ENCODE measurements at places on chromosomes 3 and 15. TPM values are rescaled to one million over a fixed set of nuclear protein-coding genes. Genes with fewer than 3 reads are reported as not detected.

The MCCC1 gene
- 50.6 TPM for polyA plus RNA-seq

GRCh38 chr3:192409201-192409837 lies 318.0 kb downstream of the FGF12 start:
- peak; percentile 77 for DNase-seq

GRCh38 chr3:107578091-107578490 lies 55.3 kb downstream of the BBX start:
- DNase-seq, result no peak

DNA sequence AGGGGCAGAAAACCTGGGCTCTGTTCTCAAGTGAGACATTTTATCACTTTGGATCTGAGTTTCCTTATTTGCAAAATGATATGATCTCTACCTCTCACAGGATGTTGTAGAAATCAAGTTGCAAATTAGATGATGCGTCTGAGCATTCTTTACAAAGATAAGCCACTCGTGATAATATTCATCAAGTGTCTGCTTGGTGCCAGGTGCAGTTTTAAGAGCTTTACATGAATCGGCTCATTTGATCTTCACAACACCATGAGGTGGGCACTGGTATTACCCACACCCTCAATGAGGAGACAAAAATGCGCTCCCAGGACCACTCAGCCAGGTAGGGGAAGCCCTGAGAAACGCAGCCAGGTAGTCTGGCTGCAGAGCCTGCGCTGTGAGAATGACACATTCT lies 59.1 kb upstream of the CA12 start:
- no peak for DNase-seq

GRCh38 chr15:57923750-57924149 lies 141.8 kb downstream of the ALDH1A2 start:
- no peak for DNase-seq

DNA sequence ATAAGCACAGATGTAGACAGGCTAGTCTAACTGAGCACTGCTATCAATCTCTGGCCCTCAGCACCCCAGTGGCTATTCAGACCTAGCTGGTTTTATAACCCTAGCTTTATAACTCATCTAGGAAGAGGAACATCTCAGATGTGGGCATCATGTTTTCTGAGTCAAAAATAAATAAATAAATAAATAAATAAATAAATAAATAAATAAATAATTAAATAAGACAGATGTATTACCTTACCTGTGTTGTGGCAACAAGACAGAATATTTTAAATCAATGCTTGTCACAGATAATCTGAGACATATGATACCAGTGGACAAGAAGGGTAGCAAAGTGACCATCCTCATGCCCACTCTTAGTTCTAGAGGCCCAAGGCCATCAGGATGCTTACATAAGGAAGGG lies 52.2 kb downstream of the EFHB start:
- no peak for DNase-seq

DNA sequence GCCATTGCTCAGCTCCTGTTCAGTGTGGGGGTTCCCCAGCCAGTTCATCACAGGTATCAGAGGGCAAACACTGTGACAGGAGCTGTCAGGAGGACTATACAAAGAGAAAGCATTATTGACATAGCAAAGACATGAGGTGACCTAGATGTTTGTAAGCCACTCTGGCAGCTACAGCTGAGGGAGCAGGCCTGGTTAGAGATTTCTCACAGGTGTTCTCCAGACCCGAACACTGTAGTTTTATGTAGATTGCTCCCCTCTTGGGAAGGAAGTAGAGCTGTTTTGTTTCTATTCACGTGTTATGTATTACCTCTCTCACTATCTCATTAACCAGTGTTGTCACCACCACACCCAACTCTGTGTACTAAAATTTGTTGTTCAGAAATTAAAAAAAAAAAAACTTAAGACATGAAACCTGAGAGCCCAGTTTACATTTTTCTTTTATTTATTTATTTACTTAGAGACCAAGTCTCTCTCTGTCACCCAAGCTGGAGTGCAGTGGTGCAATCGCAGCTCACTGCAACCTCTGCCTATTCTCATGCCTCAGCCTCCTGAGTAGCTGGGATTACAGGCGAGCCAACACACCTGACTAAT lies 123.7 kb downstream of the RBPMS2 start:
- DNase-seq, result no peak

- no peak for DNase-seq
Observed at GRCh38 chr3:179961703-179962078, 75.0 kb downstream of the PEX5L start.

GRCh38 chr3:35739181-35739809 lies 100.0 kb downstream of the ARPP21 start:
- DNase-seq, result no peak

The BNC1 gene
- polyA plus RNA-seq, result 0.08 TPM

GRCh38 chr3:172630316-172630715 lies 80.6 kb downstream of the NCEH1 start:
- DNase-seq, result no peak

The TGM5 gene
- not detected for polyA plus RNA-seq

GRCh38 chr3:4850928-4851265 lies 128.3 kb upstream of the BHLHE40 start:
- DNase-seq, result no peak

Data from adrenal gland (tissue), 19 donors.